ENCODE measurements at places on chromosomes 1 and 21.

GRCh38 chr1:53660666-53661065, 78.3 kb downstream of the GLIS1 start:
- DNase-seq, result no peak

DNA sequence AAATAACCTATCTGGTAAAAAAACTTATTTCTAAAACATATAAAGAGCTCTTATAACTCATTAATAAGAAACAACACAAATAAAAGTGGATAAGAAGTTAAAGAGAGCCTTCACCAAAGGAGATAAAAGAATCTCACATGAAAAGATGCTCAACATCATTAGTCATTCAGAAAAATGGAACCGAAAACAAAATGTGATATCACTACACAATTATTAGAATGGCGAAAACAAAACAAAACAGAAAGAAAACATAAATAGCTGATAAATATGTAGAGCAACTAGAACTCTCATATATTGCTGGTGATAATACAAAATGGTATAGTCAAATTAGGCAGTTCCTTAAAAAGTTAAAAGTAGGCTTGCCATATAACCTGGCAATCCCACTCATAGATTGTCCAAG, 1109.3 kb downstream of the PLA2G4A start:
- DNase-seq, result no peak

- no peak for DNase-seq
Measured at GRCh38 chr1:34839526-34840305, 19.8 kb downstream of the SMIM12 start.

DNA sequence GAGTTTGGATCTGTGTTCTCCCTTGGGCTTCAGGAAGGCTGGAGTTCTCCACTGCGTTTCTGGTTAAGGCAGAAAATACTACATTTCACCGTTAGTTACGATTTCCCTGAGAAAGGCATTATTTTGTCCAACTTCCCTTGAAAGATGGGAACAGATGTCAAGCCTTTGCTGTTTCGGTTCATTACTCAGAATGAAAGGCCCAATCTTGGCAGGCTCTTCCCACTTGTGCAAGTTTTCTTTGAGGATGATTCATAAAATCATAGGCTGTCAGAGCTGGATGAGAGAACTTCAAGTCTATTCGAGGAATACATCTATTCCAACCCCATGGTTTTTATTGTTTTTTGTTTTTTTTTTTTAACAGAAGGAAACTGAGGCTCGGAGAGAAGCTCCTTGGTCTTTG, 205.2 kb downstream of the GRIK3 start:
- no peak for DNase-seq

DNA sequence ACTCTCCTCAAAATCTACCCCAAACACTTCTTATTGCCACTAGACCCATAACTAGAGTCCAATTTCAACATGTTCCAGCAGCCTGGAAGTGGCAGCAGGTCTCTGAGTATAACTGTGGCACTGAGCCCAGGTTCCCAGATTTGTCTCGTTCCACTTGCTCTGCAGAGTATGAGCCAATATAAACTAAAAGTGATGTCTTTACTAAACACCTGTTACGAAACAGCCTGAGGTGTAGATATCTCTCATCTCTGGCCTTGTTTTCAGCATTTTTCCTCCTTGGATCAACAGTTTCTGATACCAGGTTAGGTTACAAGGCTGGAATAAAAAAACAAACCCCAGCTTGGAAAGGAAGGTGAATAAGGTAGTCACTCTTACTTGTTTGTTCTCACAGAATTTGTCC, 25.2 kb upstream of the PRDX6 start:
- no peak for DNase-seq
